ENCODE measurements at places on chromosomes 3 and 15.

- DNase-seq = no peak
Observed at GRCh38 chr3:28924744-28925360, 356.0 kb upstream of the RBMS3 start.

DNA sequence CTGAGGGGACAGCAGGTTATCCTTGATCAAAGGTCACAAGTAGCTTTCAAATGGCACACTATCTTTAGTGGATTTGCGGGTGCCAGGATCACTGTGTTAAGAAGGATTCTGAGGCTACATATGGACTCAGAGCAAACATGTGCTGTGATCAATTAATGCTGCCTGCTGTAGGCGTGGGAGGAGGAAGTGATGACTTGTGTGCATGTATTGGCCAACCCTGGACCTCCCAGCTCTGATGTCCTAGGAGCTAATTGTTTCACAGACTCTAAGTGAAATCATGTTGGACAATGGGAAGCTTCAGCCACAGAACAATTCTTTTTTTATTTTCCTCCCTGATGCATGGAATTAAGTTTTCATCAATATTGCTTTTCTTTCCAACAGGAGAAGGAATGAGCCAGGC lies 24.4 kb downstream of the FAH start:
- no peak for DNase-seq

- DNase-seq = no peak
Observed at GRCh38 chr3:195059471-195060216, 211.3 kb downstream of the XXYLT1 start.

GRCh38 chr3:34155666-34156065 lies 357.2 kb downstream of the PDCD6IP start:
- DNase-seq = no peak

GRCh38 chr15:54789376-54789775 lies 407.4 kb downstream of the RSL24D1 start:
- no peak for DNase-seq

- DNase-seq = no peak
Observed at GRCh38 chr15:91100814-91101607, 954 bp downstream of the SV2B start.

DNA sequence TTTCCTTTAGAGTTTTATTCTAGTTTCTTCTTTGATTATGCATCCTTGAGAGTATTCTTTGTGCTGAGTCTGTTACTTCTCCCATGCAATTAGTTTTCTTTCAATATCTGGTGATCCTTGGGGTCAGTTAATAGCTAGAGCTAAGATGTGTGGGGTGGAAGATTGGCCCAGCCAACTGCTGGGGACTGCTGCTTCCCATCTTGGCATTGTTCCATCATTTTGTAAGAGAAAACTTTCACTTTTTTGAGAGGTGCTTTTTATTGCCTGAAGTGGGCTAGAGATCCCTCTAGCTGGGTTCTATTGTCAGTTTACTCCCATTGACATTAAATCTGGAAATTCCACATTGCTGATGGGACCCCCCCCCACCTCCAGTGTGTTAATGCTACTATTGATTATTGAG lies 15.4 kb downstream of the BCL2L10 start:
- DNase-seq = no peak

DNA sequence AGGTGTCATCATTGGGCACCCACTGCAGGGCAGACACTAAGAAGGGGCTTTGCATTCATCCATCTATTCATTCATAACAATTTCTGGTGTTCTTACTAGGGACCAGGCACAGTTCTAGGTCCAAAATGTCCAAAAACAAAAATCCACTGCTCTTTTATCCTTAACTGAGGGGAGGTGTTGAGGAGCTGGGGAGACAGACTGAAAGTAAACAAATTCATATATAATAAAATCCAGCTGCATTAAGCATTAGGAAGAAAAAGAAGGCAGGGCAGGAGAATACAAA lies 1.1 kb downstream of the EIF4E3 start:
- DNase-seq = no peak

DNA sequence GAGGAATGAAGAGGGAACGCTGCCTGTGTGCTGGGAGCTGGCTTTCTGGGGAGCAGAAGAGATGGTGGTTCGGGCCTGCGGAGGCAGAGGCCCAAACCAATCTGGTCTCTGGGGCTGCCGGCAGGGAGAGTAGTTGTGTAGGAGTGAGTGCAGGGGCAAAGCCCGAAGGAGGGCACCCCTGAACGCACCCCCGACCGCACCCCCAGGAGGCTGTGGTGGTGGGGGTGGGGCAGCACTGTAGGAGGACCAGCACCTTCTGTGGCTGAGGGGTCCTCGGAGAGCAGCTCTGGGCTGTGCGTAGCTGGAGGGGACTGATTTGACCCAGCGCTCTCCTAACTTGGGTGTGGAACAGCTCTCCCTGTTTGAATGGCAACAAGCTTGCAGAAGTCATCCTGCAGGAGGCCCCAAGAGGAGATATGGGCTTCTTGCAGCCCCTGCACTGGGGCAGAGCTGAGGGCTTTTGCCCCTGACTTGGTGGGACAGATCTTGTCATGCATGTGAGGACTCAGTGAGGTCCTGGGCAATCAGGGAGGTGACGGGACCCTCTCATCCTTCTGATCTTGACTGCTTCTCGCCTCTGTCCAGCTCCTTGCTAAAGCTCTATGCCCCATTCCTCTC lies 26.1 kb downstream of the C15orf39 start:
- DNase-seq = no peak

DNA sequence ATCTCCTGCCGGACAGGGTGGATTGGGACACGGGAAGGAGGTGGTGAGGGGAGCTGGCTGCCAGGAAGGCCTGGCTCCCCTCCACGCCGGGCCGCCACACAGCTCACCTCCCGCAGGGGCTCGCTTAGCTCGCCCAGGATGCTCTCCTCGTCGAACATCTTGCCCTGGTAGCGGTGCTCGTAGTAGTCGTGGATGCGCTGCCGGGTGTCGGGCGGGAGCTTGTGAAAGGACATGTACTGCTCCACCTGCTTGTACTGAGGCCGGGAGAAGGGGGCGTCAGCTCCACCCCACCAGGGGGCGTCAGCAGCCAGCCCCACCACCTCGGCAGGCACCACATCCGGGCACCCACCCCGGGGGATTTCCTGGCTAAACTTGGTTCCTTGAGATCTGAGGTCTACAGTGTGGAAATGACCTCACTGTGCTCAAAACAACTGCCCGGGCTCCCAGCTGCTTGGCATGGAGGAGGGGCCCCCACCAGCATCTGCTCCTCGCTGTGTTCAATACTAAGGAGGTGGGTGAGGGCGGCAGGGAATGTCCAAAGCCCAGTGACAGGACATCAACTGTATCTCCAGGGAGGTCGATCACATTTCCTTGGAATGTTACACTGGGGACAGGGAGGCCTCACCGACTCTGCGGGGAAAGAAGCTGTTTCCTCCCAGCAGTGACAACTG lies 43.4 kb downstream of the HCN4 start:
- DNase-seq = no peak

DNA sequence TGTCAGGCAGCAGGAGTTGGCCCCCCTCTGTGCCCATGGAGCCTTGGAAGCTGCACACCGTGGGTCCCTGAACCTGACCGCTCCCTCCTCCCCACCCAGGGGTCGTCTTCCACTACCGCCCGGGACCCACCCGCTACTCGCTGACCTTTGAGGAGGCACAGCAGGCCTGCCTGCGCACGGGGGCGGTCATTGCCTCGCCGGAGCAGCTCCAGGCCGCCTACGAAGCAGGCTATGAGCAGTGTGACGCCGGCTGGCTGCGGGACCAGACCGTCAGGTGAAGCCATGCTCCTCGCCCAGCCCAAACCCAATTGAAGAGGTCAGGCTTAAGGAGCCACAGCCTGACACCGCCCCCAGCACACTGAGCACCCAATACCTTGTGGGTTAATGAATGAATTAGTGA lies 43.9 kb downstream of the ACAN start:
- DNase-seq = no peak

DNA sequence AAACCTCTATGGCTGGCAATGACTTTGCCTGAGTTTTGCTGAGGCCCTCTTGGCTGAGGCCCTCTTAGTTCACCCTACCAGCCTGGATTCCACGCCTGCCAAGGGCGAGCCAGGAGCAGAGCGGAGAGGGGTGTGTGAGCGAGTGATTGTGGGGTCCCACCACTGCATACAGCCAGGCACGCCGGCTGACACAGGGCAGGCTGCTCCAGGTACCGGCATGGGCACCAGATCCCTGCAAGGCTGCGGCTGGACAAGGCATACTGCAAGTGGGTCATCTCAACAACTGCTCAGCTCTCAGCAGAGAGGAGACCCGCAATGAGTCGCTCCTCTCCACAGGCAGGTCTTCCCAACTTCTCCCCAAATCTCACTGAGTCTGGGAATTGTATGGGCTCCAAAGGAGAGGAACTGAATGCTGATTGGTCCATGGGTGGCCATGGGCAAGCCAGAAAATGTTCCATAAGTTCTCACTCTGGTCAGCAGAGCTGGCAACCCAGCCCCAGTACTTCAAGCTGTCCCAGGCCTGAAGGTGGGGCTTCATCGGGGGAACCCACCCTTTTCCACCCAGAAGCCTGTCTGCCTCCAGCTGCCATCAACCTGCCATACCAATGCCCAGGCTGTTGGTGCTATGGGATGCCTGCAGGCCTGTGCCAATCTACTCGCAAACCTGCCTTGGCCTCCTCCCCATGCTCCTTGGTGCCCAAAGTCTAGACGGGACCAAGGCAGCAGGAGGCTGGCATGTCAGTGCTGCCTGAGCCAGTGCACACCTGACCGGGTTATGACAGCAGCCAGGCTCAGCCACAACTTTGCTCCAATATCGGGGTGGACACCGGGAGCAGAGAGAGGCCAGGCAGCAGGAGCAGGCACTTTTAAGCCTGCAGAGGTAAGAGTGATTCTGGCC lies 1273.6 kb upstream of the GBE1 start:
- no peak for DNase-seq

- DNase-seq = no peak
Observed at GRCh38 chr3:181943285-181943684, 231.6 kb downstream of the SOX2 start.

DNA sequence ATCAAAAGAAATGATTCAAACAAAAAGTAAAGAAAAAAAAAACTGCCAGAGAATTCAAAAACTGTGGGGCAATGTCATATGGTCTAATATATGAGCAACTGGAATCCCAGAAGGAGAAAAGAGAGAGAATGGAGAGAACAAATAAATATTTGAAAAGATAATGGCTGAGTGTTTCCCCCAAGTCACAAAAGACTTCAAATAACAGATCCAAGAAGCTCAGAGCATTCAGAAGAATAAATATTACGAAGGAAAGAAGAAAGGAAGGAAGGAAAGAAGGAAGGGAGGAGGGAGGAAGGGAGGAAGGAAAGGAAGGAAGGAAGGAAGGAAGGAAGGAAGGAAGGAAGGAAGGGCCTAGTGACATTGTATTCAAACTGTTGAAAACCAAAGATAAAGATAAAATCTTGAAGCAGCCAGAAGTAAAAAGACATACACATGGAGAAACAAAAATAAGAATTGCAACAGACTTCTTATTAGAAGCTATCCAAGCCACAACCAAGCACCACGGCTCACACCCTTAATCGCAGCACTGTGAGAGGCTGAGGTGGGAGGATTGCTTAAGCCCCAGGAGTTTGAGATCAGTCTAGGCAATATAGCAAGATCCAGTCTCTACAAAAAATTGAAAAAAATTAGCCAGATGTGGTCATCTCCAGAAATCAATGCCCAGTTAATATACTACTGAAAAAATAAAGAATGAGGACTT lies 118.9 kb upstream of the IGSF10 start:
- no peak for DNase-seq

GRCh38 chr3:64612082-64612860 lies 75.5 kb downstream of the ADAMTS9 start:
- DNase-seq = no peak

- no peak for DNase-seq
Observed at GRCh38 chr3:86239946-86240345, 751.0 kb downstream of the VGLL3 start.

GRCh38 chr3:10406414-10406813 lies 85.5 kb upstream of the SEC13 start:
- no peak for DNase-seq

DNA sequence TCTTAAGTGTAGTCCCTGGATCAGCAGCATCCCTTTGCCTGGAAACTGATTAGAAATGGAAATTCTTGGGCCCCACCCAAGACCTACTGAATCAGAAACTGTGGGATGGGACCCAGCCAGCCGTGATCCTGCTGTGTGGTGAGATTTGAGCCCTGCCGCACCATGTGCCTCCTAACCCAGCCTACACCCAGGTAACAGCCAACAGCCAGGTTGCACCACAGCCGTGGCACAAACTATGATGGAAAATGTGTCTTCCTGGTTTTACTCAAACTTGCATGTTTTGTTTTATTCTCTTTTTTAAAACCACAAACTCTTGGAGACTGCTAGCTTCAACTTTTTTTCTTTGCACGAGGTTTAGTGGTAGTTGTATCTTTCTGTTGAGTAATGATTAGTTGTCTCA lies 2.6 kb downstream of the LIMD1 start:
- no peak for DNase-seq

GRCh38 chr3:27501759-27502158 lies 17.6 kb upstream of the SLC4A7 start:
- DNase-seq = no peak

DNA sequence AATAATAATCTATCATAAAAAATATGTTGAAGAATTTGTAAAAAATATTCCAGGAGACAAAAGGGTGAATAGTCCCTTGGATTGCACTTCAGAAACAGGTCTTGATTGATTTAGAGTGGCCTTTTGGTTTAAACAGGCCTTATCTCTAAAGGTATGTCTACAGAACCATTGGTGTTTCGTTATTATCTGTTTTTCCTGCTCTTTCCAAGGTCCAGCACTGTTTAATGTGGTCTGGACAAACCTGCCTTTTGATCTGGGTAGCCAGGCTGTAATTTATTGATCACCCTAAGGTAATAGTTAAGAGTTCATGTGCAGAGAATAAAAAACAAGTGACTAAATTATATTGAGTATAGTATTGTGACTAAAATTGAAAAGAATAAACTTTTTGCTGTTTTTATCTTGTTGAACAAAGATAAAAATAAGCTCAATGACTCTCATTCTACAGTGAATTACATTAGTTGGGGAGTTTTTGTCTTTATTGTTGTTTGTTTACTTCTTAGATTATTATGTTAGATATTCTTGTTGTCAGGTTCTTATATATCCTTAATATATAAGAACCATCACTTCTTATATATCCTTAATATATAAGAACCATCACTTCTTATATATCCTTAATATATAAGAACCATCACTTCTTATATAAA lies 25.1 kb downstream of the SLC2A2 start:
- DNase-seq = no peak

GRCh38 chr15:67143646-67144045 lies 78.2 kb downstream of the SMAD3 start:
- DNase-seq = no peak
